LoVo (cell line): ENCODE measurements at places on chromosomes 7 and 10.

DNA sequence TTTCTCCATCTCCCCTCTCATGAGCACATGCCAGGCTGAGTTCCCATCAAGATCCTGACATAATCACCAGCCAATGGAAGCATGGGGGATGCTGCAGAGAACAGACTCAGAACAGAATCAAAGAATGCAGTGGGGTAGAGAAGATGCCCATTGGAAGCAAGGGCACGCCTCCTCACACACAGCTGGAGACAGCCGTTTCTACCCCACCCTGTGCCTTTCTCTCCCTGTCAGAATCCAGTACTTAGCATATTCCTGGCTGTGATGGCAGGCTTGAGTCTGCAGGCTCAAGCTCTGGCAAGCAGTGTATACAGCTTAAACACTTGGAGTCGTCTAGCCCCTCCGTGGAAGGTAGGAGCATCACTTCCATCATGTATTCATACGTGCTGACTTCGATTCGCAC lies 867.9 kb downstream of the NRG3 start:
- no peak for DNase-seq

DNA sequence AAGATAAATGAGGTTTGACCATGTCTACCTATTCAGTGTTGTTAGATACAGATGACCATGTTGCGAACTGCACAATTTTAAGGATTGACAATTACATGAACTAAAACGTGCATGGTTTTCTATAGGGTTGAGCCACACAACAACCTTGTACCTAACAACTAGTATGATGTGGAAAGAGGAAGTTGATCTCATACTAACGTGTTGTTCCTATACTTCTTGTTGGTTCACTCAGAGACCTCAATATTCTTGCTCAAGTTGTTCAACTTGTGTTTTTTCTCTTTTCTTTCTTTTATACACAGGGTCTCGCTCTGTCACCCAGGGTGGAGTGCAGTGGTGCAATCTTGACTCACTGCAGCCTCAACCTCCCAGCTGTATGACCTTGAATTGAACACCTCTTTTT lies 6.1 kb upstream of the KEL start:
- no peak for DNase-seq

GRCh38 chr10:70498970-70499835 lies 20.6 kb downstream of the PALD1 start:
- DNase-seq: no peak

- DNase-seq: no peak
These were observed 117.3 kb upstream of the ZNF438 start for GRCh38 chr10:31148951-31149350.

DNA sequence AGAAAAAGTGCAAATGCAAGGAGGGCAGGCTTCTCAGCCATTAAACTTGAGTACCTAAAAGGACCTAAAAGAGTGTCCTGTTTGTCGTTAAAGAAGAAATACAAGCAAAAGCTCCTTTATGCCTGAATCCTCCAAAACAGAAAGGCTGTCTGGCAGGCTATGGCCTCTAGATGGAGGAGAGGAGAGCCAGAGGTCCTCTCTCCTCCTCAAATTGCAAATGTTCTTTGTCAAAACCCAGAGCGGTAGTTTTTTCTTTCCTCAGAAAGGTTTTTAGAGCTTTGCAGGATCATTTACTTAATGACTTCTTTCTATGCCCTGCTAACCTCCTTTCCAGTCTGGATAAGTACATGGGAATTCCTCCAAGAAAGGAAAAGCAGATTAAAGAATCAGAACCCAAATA lies 1.9 kb upstream of the SORCS1 start:
- no peak for DNase-seq

DNA sequence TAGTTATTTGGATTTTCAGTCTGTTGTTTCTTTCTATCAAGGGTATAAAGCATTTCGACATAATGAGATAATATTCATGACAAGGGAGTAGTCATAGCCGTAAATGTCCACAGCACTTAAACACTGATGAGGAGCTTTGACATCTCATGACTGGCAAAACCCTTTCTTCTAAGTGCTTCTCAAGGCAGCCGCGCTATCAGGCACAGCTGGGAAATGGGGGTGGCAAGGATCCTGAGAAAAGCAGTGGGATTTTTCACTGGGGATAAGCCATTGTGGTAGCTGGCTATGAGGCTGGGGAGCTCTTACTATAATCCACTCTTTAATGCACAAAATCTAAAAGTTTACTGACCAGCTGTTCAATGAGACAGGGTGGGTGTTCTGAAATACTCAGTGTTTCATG lies 493.2 kb upstream of the KLF6 start:
- DNase-seq: no peak

DNA sequence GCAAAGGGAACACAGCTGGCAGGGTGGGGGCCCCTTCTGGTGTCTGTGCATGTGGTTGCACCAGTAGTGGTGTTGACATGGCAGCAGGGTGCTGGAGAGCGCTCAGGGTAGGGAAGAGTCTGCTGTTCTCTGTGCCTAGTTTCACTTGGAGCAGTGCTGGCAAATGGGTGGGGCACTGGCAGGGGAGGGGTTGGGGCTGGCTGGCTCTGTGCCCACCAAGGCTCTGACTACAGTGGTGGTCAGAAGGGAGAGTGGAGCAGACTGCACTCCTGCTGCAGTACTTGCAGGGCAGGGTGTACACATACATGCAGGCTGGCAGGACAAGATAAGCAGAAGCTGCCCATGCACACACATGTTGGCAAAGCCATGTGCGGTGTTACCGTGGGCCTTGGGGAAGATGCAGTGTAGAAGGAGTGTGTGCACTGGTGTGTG lies 18.2 kb downstream of the FAM25A start:
- no peak for DNase-seq

DNA sequence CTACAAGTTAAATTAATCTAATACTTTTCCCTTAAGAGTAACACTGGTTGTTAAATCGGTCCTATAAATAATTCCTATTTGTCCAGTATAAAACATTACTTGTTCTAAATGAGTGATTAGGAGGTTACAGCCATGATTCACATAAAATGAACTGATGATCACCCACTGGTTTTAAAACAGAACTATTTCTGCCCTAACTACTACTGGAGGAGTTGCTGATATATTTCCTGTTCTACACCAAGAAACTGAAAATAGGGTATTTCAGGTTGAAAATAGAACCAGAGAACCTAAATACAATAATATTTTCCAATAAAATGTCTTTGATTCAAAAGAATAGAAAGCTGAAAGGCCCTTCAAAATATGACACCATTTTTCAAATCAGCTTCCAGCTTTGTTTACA lies 30.9 kb downstream of the DNAJC1 start:
- no peak for DNase-seq

DNA sequence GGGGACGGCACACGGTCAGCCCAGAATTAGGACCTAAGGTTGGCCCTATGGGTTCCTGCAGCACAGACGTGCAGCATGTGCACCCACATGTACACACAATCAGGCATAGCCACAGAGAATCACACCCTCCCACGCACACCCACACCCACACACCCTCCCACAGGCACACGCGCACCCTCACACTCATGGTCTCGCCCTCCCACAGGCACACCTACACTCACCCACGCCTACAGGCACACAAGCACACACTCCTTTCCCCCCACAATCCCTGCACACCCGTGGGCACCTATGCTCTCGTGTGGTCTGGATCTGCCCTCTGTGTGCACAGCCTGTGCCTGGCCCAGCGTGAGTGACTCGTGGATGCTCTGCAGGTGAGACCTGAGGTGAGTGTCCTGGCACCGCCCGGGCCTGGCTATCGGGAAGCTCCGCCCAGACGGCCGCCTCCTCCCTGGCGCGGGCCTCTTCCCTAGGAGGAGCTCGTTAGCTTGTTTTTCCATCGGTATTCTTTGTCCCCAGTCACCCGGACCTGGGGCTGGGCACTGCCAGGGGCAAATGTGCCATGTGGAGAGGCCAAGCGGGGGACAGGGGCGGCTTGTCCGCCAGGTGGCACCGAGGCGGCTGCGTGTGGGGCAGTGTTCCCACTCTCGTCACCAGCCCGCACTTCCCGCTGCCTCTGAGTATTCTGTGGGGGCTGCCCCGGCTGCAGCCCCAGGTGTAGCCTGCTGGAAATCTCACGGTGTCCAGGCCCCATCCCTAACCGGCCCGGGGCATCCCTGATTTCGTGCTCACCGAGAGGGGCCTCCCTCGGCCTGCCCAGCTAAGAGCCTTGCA lies 110.2 kb upstream of the FAM20C start:
- DNase-seq: no peak

DNA sequence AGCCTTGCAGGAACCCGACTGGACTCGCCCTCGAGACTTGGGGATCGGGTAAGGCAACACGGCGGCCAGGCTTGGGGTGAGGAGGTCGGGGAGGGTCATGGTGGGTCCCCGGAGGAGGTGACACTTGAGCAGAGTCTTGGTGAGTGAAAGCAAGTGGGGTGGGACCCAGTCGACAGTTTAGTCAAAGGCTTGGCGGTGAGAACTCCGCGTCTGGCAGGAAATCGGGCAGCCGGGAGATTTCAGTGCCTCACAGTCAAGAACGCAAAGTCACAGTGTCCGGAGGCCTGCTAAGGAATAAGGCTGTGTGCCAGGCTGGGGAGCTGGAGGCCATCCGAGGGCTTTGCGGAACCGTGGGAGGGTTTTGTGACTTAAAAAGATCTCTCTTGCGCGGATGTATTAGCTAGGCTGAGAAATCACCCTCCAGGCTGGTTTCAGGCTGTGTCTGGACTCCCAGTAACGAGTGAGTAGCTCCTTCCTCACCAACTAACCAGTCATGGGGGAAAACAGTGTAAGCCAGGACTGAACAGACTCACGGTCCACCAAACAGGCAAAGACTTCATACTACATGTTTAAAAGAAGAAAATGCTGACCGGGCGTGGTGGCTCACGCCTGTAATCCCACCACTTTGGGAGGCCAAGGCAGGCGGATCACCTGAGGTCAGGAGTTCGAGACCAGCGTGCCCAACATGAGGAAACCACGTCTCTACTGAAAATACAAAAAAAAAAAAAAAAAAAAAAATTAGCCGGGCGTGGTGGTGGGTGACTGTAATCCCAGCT lies 613 bp downstream of the AP5Z1 start:
- DNase-seq: no peak

DNA sequence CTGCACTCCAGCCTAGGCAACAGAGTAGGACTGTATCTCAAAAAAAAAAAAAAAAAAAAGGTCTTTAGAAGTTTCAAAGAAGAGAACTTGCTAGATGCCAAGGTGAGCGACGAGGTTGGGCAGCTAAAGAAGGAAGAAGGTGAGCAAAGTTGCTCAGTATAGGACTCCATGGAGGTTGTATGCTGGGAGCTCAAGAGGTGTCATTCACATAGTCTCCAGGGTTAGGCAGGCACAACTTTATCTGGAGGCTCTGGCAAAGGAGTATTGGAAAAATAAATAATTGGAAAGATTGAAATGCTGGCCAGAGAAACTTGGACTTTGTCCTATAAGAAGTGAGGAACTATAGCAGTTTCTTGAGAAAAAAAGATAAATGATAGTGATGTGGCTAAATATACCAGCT lies 74.5 kb downstream of the NRF1 start:
- DNase-seq: no peak

DNA sequence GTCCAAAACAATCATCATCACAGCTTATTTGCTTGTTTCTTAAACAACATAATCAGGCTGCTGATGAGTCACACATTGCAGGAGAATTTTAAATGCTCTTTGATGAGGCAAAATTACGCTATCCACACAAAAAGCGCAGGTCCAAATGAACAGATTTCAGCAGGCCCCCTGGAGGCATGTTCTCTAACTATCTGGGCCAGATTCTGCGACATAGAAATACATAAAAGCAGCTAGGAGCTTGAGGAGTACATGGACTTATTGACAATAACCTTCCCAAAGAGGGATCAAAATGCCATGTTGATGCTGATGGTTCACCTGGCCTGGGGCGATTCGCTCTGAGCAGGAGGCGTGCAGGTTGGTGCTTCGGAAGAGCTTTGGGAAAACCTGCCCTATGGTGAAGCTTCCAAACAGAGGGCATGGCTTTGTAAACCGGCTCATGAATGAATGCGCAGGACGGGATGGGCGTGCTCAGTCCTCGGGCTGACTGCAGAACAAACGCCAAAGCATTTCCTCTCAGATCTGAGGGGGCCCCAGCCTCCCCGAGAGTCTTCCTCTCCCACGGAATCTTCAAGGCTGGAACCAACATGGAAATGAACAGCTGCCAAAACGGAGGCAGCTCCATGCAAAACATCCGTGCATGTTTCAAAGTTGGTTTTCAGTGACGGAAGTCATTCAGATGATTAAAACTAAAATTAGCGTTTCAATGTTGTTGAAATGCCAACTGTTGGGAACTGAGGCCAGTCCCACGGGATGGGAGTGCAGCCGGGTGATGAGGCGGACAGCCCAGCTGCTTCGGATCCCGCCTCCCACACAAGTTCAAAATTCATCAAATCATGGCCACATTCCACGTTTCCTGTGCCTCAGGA lies 179.6 kb downstream of the TCERG1L start:
- DNase-seq: no peak

DNA sequence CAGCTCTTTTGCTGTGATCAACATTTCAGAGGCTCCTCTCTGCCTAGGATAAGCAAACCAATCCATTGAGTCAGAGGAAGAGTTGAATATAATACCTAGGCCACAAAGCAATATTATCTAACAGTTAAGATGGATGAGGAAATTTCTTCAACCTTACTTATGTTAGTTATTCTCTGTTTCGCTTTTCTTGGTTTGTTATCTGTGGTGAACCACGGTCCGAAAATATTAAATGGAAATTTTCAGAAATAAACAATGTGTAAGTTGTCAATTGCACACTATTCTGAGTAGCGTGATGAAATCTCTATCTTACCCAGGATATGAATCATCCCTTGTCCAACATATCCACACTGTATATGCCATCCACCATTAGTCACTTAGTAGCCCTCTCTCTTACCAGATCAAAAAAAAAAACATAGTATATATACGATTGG lies 1.5 kb upstream of the HTR7 start:
- DNase-seq: no peak

DNA sequence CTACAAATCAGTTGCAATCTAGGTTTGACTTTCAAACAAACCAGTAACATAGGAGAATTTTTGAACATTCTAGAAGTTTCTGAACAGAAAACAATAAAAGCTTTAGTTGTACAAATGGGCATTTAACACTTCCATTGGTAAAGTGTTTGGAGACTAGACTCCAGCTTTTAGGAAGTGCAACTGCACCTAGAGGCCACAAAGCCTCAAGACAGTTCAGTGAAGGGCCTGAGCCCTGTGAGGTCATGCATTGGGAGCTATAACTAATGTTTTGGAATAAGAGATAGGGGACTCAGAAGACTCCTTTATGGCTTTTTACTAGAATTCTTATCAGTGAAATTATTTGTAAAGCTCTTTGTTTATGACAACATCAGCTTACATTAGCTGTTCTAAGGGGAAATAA lies 3.0 kb upstream of the EPHB6 start:
- DNase-seq: no peak

GRCh38 chr10:17951868-17952371 lies at the start of gene SLC39A12:
Gene SLC39A12 (plus strand): TSS chr10:17951918. CDS start chr10:17953277, 1,359 bp downstream.
- peak; percentile 21 for DNase-seq

- no peak for DNase-seq
These were observed 1209.2 kb downstream of the TYW1 start for GRCh38 chr7:68205826-68206225.

GRCh38 chr10:12965571-12965970 lies 35.9 kb downstream of the CCDC3 start:
- no peak for DNase-seq

GRCh38 chr7:150855476-150856302 lies 3.4 kb downstream of the AOC1 start:
- no peak for DNase-seq
